Adrenal gland (tissue), 19 donors: ENCODE measurements at places on chromosomes 11 and 22.

DNA sequence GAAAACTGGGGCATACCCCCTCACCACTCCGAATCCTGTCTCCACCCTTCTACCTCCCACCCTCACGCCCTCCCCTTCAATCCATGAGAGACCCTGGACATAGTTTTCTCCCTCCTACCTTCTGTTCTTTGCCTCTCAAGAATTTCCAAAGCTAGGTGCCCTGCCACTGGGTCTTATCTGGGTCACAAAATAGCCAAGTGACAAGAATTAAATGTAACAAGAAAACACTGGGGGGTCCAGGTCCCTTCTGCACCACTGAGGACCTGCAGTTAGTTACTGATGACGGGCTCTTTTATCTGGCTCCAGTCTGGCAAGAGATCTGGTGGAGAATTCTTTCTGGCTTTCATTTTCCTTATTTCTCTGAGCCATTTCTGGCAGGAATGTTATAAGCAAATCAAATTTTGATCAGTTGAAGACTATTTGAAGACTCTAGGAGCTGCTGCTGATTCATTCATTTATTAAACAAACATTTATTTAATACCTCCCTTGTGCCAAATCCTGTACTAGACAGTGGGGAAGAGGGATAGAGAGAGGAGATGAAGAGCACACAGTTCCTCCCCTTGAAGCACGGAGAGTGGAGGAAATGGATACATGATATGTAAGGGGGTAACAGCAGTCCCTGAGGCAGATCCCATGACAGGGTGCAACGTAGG is 135.2 kb downstream of the RRAS2 start:
- no peak for DNase-seq

DNA sequence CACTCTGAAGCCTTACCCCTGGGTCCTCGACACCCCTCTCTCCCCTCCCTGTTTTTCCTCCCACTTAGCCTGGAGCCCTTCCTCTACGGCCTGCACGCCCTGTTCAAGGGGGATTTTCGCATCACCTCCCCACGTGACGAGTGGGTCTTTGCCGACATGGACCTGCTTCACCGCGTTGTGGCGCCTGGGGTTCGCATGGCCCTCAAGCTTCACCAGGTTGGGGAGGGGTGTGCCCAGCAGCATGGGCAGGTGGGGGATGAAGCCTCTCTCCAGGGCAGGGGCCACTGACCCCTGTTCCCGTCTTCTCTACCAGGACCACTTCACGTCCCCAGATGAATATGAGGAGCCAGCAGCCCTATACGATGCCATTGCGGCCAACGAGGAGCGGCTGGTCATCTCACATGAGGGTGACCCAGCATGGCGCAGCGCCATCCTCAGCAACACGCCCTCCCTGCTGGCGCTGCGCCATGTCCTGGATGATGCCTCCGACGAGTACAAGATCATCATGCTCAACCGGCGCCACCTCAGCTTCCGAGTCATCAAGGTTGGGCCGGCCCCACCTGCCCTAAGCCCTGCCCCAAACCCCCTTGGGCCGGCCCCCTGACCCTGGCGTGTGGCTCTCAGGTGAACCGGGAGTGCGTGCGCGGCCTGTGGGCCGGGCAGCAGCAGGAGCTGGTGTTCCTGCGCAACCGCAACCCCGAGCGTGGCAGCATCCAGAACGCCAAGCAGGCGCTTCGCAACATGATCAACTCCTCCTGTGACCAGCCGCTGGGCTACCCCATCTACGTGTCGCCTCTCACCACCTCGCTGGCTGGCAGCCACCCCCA is 2.8 kb upstream of the SIPA1 start:
- no peak for DNase-seq

DNA sequence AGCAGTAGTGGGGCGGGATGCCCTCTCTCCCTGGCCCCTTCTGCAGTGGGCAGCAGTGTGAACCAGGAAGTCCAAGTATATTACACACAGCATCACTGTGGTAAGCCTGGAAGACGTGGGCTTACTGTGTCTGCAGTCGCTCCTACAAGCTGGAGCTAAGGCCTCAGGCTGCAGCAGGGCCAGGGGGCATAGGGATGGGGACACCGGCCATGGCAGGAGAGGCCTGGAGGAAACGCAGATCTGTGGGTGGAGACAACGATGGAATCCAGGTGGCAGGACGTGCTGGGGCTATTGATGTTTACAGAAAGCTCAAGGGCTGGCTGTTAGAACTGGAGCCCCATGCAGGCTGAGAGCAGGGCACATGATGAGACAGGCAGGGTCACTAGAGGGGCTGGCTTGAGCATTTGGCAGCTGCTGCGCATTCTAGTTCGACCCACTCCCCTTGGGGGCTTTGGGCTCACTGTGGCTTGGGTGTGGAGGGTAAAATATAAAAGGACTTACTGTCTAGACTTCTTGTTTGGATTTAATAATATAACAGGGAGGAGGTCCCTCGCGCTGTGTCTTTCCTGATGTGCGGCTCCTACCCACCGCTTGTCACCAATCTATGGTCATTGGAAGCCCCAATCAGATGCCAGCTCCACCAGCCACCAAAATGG is 539.5 kb downstream of the TBC1D22A start:
- no peak for DNase-seq

DNA sequence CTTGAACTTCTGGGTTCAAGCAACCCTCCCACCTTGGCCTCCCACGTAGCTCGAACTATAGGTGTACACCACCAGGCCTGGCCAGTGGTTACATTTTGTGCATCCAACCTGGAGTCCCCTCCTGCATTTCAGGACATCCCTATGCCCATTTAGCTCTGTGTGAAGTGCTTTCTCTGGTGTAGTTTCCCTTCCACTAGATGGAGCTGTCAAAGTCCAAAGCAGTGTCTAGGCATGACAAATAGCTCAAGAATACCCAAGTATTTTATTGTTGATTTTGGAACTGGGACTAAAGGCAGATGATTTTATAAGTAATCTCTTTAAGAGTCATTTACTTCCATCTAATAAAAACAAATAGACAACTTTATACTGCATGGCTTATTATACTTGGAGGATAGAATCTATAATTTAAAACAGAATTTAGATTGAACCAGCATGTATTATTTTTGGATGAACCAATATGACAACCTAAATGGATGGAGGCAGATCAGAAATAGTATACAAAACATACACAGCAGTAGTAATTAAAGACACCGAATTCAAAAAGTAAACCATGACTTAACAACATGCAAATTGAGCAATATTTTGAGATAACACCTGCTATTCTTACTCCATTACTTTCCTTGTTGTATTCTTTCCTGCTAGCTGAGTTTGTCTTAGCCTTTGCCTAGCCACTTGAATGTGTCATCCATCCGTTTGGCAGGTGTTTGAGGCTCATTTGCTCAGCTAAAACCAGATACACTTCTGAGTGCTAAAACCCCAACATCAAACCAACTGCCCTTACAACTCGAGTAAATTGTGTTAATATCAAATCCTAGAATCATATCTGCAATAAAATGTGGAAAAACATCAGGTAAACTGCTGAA is 37.7 kb downstream of the EIF4ENIF1 start:
- no peak for DNase-seq

DNA sequence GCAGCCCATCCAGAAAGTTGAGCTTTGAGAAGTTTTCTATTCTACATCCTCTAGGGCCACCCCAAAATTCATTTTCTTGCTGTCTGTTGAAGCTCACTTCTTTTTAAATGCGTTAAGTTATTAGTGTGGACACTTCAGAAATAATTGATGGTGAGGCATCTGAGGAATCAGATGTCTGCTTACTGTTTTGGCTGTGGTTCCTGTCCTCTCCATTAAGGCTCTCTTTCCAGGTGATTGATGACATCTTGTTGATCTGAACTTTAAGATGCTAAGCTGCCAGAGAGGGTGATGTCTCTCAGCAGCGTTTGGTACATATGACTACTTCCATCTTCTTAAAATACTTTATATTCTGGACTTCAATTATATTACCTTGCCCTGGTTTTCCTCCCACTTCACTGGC is 45.2 kb downstream of the FAT3 start:
- DNase-seq = no peak

DNA sequence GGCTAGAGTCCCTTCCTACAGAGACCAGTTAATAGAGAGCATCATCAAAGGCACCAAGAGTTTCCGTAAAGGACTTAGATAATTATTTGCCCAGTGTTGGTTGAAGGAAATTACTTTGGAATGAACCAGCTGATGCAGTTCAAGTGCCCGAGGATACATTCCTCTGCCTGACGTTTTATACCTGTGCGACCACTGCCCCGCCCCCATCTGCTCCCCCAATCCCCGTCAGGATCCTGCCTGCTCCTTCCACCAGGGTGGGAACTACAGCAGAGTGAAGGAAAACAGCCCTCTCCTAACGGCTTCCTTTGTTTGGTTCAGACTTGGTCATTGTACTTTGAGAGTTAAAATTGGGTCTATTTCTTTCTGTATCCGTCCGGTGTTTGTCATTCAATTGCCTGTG is 761.5 kb downstream of the NTM start:
- no peak for DNase-seq

GRCh38 chr11:31809857-31810778 is 1.0 kb downstream of the PAX6 start:
- no peak for DNase-seq

DNA sequence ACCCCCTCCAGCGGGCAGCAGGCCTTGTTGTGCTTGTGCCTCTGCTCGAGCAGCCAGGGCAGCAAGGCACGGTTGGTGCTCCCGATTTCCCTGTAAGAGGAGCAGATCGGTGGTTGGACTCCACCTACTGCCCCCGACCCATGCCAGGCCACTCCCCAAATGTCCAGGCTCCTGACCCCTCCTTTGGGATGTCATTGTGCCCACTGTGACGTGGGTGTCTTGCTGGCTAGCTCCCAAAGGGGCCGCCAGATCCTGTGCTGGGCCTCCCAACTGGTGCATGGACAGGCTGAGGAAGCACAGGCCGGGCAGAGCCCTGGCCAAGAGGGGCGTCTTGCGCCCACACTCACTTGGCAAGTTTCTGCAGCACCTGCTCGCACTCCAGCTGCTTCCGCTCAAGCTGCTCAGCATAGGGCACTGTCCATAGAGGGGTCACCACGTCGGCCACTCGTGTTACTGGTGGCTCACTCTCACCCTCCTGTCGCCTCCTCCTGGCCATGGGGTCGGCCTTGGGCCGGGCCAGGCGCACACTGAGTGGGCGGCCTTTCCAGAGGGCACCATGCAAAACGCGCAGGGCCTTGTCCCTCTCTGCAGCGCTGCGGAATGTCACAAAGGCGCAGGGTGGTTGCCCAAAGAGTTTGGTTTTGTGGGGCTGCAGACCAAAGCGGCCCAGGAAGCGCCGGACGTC is at the start of gene RANBP1:
RANBP1 (plus strand) TSS at position 414 of the 685 bp plus-strand sequence; CDS start at position 495, 81 bp downstream.
- DNase-seq = no peak

GRCh38 chr22:21641417-21641788 is 699 bp upstream of the SDF2L1 start:
- DNase-seq = peak; percentile 71

DNA sequence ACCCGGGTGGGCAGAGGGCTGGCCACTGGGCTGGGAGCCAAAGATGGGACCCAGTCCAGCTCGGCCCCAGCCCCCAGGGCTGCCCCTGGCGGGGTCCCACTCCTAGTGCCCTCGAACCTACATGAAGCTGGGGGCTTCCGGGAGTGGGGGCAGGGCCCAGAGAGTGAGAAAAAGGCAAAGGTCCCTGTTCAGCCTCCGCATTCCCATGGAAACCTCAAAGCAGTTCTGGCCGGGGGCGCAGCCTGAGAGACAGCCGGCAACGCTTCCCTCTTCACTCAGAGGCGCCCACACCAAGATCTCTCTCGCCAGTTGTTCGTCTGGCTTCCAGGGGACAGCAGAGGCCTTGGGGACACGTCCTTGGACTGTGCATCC is 22.4 kb upstream of the ARHGAP8 start:
- DNase-seq = no peak

GRCh38 chr11:39363571-39363970 is 2095.9 kb downstream of the LRRC4C start:
- DNase-seq = no peak

DNA sequence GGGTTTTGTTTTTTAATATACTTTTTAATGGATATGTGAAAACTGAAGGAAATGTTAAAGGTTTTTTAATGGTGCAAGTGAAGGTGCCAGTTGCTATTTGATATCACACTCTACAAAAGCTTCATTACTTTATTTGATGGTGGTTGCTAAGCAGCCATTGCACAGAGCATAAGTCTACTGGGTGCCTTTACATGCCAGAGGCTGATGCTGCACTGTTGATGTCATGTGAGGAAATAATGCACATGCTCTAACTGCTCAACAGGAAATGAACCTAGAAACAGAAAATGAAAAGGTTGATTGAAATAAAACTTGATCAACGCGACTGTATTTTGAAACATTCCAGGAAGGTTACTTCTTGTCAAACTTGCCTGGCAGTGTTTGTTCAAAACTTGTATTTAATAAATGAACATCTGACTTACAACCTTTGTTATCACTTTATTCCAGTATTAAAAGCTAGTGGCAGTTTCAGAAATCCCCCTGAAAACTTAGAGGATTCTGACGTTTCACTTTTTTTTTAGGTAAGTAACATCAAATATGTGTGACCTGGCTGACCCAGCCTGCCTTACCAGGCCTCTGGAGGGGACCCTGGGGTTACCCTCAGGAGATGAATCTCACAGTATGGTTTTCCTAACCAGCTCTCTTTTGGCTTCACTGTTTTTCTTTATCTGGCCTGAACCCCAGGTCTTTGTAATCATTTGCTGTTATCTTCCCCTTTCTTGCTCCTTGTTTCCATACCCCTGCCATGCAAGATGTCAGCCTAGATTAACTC is 2.4 kb upstream of the ATP5MG start:
- DNase-seq = no peak

GRCh38 chr22:48450188-48450825 is 1377.4 kb downstream of the BRD1 start:
- DNase-seq = no peak

DNA sequence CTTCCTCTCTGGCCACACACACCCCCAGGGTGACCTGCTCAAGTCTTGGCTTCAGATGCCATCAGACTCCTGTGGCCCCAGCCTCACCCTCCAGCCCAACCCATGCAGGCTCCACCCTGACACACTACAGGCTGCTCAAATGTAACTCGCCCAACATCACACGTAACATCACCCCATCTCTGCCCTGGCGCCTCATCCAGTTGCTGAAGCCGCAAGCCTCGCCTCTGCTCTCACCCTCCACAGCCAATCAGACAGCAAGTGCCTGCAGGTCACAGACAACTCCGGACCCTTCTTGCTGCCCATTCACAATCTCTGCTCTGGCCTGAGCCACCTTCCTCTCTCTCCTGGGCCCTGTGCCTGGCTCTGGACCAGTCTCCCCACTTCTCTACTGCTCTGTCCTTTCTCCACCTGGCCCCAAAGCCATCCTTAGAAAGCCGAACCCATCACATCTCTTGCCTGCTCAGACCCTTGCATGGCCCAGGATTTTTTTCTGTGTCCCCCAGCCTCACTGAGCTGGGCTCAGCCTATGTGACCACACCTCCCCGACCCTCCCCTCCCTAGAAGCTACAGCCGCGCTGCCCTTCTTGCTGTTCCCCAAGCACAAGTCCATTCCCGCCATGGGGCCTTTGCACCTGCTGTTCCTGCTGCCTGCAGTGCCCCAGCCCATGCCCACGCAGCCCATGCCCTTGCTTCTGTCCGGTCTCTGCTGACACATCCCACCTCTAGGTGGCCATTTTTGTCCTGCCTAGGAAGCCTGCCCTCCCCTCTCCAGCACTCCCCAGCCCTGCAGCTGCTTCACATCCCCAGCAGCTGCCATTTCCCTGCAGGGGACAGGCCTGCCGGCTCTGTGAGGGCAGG is 333.9 kb downstream of the CTTN start:
- DNase-seq = no peak
